ENCODE measurements at places on chromosomes 11 and 22.
A peak's percentile ranks its signal among the peaks of the same experiment; 100 is the strongest.

GRCh38 chr22:25120093-25120561, 79.5 kb upstream of the CRYBB3 start:
- no peak for DNase-seq

GRCh38 chr22:36182056-36182455, 19.6 kb downstream of the APOL4 start:
- DNase-seq: no peak

DNA sequence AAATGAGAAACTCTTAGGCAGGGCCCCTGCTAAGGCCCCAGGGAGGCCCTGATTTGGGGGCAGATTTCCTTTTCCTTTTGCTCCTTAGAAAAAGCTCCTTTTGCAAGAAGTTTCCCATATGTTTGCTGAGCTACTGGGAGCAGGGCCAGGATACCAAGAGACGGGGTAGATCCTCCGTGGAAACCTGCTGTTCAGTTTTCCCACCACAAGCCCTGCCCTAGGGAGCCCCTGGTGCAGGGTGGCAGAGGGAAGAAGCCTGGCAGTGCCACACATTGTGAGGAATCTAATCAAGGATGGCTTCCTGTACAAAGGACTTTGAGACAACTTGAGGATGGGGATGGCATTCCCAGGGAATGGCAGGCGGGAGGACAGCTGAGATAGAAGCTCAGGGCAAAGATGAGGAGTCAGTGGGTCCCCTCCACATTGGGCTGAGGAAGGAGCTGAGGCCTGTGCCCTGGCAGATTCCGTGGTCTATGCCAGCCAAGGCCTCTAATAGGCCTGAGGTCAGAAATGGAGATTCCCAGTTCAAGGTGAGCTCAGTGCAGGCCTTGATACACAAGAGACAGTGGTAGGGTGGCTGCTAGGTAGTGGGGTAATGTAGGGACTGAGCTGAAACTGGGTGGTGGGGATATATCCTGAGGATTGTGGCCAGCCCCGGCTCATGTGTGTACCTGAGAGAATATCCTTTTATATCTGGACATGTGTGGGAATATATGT, 15.0 kb downstream of the TUB start:
- no peak for DNase-seq

GRCh38 chr22:35582861-35583670, 34.1 kb downstream of the MB start:
- DNase-seq: peak; percentile 73

DNA sequence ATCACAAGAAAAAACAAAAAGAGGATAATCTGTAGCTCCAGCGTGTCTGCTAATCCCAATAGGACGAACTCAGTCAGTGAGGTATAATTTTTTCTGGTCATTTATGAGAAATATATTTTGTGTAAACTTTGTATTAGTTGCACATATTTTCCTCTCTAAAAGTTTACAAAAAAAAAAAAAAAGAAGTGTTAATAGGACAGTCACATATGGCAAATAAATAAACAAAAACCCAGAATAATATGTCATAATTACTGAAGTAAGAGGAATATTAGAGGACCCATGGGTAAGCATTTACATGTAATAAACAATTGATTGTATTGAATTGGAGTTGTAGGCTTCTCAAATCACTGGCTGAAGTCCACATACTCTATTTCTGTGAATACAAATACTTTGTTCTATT, at the start of gene OR5F1:
Gene OR5F1, minus strand, starts transcription at position 101 of the 400 bp plus-strand sequence. Its CDS starts 0 bp downstream, at position 101.
- DNase-seq: no peak

- DNase-seq: peak; percentile 21
Observed at GRCh38 chr22:23533328-23533762, 46.7 kb downstream of the IGLL1 start.

DNA sequence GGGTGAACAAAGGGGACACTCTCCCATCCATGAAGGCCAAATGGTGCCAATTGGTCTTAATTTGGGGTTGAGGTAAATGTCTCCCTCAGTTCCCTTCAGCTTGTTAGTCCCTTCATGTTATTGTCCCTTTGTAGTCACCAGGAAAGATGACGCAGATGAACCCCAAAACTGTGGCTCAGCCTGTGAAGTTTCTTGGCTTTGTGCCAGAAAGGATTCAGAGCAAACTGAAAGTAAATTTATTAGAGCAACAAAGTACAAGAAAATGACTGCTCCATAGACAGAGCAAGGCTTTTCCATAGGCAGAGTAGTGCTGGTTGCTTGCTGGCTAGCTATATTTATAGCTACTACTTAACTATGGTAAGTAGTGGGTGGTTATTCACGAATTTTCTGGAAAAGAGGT, 16.7 kb downstream of the OR4C3 start:
- DNase-seq: no peak

- peak; percentile 90 for DNase-seq
Observed at GRCh38 chr22:37454857-37455686, 27.8 kb upstream of the ELFN2 start.

DNA sequence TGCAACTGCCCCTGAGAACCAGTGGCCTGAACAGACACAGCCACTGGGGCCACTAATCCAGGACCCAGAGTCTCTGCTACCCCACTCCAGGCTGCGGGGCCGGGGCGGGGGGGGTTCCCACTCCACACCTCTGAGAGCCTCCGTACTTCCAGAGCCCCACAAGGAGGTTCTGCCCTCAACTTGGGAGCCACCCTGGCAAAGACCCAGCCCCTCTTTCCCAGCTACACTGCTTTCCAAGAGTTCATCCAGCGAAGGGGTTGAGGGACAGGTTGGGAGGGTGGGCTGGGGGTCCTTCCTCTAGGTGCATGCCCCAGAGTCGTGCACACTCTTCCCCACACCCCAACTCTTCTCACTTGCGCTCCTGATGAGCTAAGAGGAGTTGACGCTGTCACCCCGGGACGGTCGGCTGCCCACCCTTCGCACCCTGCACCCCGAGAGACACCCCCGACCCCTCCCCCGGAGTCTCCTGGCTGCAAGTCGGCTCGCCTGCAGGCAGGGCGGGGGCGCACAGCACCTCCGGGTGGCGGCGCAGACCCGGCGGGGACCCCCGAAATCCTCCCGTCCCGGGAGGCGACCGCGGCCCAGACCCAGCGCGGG, 531 bp downstream of the RAB3IL1 start:
- no peak for DNase-seq

GRCh38 chr22:49115197-49115596, 712.5 kb downstream of the BRD1 start:
- DNase-seq: no peak

DNA sequence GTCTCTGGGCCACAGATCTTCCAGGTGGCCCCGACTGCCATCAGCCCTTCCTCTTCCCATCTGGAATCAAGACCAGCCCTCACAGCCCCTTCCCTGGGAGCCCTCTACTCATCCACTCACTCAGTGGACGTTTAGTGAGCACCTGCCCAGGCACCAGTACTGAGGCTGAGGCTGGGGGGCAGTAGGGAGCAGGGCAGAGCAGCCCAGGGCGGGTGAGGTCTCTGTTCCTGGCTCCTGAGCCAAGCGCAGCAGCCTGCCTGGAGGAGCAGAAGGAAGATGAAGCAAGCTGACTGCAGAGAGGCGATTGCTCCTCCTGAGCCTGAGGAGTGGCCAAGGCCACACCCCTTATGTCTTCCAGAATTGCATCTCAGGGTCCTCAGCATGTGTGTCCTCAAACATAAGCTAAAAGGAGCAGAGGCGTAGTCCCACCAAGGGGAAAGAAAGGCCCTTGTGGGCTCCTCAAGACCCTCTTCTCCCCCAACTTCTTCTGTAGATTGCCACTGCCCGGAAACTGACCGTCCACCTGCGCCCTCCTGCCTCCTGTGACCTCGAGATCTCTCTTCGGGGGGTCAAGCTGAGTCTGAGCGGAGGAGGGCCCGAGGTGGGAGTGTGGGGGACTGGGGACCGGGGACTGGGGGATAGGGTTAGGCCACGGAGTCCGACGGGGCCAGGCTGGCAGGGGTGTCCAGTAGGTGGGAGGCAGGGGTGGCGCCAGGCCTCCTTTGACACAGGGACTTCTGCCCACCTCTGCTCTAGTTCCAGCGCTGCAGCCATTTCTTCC, 5.8 kb downstream of the MAPK8IP2 start:
- DNase-seq: no peak

DNA sequence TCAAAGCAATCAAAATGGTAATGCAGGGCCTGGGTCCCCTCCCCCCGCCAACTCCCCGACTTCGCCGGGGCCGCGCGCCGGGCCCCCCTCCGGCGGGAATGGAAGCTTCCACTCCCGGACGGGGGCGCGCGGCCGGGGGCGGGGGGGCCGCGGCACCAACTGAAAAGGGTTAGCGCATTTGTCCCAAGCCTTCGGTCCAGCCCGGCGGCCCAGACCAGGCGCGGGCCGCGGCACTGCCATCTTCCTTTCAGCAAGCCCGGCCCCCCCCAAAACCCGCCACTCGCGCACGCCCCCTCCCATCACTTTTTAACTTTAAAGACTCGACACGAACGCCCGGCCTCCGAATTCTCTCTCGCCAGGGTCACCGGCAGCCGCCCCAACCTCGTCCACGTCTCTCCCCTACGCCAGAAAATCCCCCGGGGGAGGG, 2.8 kb downstream of the PHF21B start:
- DNase-seq: no peak

GRCh38 chr11:96085319-96085930, 161.5 kb upstream of the MTMR2 start:
- no peak for DNase-seq

DNA sequence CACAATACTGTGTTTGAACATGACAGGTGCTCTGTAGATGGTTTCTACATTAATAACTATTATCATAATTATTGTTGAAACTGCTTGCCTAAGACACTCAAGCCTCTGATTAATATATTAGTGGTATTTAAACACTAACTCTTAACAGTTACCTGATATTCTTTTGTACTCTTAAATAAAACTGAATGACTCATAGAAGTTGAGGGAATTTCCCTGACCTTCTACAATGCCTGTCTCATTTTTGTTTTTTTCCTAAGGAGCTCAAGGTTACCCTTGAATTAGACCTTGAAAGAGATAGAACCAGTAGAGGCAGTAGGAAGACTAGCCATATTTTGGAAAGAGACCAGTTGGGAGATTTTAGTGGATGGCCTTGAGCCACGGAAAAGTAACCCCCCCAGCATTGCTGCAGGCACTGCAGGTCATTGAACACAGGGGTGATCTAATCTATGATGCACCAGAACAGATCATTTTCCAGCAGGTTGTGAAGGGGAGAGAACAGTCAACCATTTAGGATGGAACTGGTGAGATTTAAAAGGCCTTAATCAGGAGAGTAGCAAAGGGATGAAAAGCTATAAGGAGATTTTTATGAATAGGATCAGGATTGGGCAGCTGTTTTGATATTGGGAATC, 148.3 kb downstream of the PGR start:
- DNase-seq: no peak

GRCh38 chr11:129959687-129960086, 42.9 kb downstream of the PRDM10 start:
- DNase-seq: no peak

GRCh38 chr22:16973591-16974297, 34.3 kb downstream of the GAB4 start:
- DNase-seq: no peak

DNA sequence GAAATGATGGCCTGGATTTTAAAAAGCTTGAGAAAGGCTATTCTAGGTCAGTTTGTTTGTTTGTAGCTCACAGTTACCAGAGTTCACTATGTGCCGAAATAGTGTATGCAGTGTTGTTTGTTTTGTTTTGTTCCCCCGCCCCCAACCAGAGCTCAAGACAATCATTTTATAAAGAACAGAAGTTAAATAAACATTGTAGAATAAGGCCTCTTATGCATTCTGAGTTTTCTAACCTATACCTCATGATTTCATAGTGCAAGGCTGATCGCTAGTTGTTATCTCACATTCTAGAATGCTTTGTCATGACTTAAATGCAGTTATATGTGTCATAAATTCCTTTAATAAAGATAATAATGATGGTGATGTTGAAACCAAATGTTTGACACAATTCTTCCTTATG, 7.8 kb downstream of the KCNA4 start:
- no peak for DNase-seq

- no peak for DNase-seq
Observed at GRCh38 chr11:10012068-10012467, 282.0 kb downstream of the SBF2 start.

GRCh38 chr11:120547811-120548681, 36.5 kb downstream of the GRIK4 start:
- peak; percentile 92 for DNase-seq

DNA sequence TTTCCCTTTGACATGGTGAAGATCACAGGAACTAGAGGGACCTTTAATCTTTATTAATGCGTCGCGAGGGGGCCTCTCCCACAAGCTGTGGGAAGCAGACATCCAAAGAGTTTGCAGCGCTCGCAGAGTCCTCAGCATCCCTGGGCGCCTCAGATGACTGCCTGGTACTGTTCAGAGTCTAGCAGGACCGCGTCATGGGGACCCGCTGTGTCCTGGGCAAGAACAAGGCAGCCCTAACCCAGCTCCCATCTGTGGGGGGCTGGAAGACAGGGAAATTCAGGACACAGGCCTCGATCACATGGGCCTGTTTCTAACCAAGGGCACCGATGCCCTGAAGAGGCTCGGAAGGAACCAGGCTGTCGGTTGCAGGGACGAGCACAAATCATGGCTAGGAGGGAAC, 40.0 kb downstream of the CACNG2 start:
- no peak for DNase-seq

GRCh38 chr11:28858076-28858475, 749.9 kb downstream of the METTL15 start:
- peak; percentile 66 for DNase-seq

DNA sequence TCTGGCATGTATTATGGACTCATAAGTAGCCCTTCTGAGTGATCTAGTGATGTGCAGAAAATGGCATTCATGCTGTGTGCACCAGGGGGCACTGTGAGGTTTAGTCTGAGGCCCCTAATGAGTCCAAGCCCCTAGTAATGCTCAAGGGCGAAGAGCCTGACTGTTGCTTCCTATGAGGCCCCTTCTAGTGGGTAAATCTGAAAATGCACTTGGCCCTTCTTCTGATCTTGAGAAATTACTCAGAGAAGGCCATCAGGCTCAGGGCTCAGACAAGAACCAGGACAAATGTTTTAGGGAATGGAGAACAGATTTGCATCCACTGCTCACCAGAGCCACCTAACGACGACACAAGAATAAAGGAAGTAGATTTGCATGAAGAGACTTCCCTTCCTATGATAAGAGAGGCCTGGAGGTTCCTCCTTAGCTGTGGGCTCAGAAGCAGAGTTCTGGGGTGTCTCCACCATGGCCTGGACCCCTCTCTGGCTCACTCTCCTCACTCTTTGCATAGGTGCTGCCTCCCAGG, 75.8 kb downstream of the GGTLC2 start:
- peak; percentile 48 for DNase-seq

DNA sequence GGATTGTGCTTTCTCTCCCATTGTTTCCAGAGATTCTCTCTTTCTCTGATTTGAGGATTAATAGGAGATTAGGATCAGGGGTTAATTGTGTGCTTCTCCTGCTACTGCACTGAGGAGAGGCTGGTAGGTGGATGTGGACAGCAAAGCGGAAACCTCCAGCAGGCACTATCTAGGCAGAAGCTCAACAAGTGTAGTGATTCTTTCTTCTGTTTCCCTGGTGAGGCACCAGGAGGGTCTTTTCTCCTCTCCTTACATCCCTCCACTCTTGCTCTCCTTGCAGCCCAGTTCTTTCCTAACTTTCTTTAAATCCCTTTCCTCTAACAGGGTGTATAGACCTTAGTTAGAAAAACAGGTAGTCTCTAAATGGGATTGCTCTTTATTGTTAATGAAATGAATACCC, 1.9 kb upstream of the ZBTB16 start:
- no peak for DNase-seq

GRCh38 chr22:40960145-40960544, 9.0 kb downstream of the RBX1 start:
- DNase-seq: no peak

All from fibroblast of villous mesenchyme (primary cell).